ENCODE measurements at places on chromosomes 1 and 21.

- no peak for DNase-seq
Measured at GRCh38 chr1:174274452-174274851, 115.1 kb downstream of the RABGAP1L start.

DNA sequence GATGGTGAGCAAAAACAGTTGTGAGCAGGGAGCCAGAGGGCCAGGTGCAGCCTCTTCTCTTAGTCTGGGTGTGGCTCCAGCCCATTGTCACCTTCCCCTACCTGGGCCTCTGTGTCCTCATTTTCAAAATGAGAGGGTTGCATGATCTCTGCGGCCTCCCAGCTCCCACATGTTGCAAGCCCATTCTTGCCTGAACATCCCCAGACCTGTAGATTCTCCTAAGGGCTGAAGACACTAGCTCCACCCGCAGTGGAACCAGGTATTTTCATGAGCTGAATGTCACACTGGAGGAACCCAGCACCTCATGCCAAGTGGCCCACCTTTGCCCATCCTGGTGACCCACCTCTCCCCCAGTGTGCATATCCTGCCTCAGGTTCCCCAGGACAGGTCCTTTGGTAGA lies 12.3 kb downstream of the IKBKE start:
- no peak for DNase-seq

- DNase-seq: no peak
Measured at GRCh38 chr1:25360596-25361581, 22.8 kb downstream of the TMEM50A start.

DNA sequence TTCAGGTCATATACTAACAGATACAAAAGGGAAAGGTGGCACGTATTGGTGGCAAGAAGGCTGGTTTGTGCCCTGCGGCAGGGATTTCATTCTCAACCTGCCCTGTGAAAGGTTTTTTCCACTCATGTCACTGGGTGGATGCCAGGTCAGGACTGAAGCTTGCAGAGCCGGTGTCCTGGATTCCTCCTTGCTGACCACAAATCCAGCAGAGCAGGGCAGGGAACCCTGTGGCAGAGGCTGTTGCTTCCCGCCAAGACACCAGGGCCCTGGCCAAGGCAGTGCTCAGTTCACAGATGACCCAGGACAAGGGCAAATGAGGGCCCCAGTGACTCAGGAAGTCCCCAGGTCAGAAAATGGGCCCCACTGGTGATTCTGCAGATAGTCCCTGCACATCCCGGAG lies 16.4 kb downstream of the BSND start:
- no peak for DNase-seq

DNA sequence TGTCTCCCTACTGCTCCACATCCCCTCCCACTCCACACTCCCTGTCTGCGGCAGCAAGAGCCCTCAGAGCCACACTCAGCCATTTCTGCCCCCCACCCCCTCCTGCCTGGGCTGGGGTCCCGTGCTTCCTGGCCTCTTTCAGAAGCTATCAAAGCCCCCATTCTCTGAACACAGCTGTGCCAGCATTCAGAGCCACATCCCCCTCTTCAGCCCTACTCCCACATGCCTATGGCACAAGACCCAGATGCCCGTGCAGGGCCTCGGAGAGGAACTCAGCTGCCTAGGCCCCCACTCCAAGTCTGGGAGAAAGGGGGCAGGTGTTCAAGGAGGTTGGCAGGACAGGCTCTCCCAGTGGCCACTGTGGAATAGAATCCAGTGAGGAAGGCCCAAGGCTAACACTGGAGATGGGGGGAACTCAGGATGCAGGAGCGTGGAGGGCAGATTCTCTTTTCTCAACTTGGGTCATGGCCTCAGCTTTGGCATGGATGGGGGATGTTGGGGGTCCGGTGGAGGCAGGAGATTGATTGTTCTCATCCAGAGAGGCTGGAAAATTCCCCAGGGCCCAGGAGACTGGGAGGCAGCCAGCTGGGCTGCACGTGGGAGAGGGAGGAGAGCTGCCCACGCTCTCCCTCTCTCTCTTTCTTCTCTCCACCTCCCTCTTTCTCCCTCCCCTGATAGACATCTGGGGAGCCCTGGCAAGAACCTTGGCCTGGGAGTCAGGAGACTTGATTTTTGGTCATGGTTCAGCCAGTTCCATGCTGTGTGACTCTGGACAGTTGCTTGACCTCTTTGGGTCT lies 3.5 kb upstream of the BCAN start:
- no peak for DNase-seq

GRCh38 chr1:30847358-30847972 lies 61.1 kb downstream of the SDC3 start:
- no peak for DNase-seq

DNA sequence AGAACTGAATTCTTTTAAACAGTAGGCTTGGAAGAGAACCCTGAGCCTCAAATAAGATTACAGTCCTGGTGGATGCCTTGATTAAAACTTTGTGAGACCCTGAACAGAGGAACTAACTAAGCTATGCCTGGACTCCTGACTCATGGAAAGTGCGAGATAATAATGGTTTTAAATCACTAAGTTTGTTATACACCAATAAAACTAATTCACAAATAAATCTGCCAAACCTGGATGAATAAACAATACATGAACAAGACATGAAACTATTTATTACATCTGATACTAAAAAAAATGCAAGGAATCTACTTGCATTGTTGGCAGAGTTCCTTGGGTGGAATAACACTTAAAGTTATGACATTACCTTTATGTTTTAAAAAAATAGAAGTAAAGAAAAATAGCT lies 118.4 kb downstream of the PIGK start:
- no peak for DNase-seq

DNA sequence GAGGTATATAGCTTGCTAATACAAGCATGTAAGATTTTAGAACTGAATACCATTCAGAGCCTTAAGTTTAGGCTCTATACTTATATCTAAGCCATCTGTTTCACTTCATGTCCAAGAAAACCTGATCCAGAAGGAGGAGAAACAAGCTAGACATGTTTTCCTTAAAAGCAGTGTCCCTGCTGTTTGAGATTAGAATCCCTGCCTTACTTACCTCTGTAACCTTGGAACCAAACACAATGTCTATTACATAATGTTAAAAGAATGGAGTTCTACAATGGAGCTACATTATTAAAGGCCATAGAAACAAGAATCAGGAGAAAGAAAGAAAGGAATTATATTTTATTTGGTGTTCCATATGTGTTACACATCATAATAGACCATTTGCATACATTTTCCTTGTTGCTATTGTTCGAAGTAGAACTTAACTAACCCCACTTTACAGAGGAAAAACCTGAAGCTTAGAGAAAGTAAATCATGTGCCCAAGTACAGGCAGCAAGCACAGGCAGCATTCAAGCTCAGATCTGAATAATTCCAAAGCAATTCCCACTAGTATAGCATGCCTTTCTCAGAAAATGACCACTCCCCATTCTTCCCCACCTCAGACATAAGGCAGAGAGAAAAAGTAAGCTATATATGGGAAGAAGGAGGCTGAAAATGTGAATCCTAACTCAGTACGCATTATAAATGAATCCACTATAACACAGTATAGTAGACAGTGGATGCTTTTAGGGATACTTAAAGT lies 380.1 kb upstream of the SPAG17 start:
- no peak for DNase-seq

All from NCI-H2081 (cell line).